ENCODE measurements at places on chromosomes 12 and 14.

DNA sequence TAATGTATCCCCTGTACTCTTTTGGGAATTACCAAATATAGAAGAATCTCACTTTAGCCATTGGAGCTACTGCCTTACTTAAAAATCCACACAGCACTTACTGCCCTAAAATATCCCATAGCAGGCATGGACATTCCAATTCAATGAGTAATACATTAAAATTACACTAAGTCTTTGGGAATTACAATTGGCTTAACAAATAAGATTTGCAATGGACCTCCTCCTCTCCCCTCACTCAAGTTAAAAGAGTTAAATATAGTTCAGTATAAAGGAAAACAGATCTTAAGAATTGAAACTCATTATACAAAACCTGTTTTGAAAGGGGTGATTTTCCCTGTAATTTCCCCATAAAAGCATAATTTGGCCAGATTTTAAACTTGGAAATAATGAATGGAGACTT, 477.1 kb downstream of the SLC16A7 start:
- no peak for DNase-seq

DNA sequence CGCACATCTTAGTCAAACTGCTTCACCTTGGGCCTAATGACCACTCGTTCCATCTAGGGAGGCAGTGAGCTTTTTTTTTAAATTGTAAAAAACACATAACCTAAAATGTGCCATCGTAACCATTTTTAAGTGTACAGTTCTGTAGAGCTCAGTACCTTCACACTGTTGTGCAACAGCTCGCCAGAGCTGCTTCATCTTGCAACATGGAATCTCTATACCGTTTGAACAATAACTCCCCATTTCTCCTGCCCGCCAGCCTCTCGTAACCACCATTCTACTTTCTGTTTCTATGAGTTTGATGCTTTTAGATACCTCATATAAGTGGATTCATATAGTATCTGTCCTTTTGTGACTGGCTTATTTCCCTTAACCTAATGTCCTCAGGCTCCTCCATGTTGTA, 196.2 kb downstream of the CHST11 start:
- DNase-seq, result no peak

DNA sequence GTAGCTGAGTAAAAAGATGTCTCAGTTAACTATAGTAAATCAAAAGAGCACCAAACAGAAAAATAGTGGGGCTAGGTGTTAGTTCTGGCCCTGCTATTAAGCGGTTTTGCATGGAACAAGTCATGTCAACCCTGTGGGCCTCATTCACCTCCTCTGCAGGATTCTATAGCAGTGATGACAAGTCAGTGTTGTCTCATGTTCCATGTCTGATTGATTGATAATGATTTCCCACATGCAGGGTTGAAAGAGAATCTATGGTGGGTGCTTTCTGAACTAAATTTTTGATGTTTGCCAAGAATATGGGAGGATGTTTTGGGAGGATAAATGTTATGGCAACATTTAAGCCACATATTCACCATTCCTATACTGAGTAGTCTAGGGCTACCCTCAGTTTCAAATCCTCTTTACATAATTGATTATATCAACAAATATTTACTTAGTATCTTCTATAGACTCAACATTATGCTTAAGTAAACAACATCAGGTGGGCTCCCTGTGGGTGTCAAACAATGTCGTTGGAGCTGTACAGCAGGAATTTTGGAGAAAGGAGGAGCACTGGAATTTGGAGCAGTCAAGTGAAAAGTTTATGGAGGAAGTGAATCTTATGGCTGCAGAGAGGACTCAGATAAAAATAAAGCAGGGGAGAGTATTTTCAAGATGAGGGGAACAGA, 48.6 kb downstream of the IRAK3 start:
- no peak for DNase-seq

DNA sequence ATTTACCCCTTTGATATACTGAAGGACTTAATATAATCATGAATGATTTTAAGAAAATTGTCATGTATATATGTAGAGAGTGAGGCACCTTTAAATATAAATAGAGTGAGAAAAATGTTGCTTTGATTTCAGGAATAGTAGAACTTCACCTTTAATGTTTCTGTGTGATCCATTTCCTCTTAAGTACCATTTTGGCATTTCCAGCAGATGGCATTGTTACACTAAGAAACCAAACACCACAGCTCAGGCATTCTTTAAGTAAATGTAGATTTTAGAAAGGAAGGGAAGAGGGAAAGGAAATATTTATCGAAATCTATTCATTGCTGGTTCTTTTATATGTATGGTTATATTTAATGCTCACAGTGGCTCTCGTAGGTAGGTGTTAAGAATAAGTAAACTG, 556.7 kb upstream of the FBXO33 start:
- DNase-seq, result no peak

DNA sequence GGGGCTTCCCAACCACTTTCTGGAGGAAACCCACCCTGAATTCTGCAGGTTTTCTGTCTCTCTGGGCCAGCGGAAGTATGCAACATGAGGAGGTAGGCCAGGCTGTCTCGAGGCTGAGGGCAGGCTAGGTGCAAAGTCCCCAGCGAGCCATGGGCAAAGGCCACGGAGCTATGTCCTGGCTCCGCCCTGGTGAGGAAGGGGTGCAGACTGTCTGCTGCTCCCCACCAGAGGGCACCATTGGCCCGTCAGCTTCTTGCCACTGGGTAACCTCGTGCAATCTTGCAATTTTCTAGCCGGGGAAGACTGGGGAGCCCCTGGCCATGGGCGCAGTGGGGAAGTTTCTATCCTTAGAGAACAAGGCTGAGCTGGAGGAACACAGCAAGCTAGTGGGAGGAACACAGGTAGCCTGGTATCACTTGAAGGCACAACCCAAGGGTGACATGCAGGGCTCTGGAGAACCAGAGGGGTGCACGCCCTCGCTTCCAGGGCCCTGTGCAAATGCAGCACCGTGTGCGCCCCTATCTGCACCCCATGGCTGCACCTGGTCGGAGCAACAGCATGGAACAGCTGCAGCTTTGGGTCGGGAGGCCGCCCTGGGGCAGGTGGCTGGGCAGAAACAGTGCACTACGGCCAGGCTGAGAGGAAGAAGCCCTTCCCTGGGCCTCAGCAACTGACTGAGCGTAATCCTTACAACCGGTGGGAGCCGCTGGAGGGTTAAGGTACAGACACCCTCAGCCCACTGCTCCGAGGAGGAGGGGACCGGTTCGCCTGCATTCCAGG, 27.6 kb upstream of the RPLP0 start:
- peak; percentile 95 for DNase-seq
